Stimulated activated CD8-positive, alpha-beta memory T cell treated with anti-CD3 and anti-CD28 coated beads, Interleukin-7, amount 100 ng/mL, for 48 hours (primary cell): ENCODE measurements at places on chromosomes 12 and 14.

DNA sequence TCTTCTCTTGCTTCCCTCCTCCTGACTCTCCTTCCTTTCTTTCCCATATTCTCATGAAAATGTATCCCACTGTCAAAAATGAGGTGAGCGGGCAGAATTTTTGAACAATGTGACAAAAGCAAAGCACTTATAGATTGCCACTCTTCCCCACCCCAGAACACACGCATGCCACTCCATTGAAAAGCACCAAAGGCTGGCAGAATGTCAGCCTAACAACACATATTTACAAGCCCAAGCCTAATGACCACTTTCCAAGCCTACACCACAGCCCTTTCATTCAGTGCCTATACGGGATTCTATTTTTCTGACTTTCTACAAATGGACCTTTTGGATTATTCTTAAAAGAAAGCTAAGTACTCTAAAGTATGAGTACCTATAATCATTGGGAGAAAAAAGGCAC lies 62.9 kb upstream of the METAP2 start:
- no peak for DNase-seq

- no peak for DNase-seq
Measured at GRCh38 chr14:89138846-89139245, 278.2 kb downstream of the FOXN3 start.

- no peak for DNase-seq
Measured at GRCh38 chr14:36502558-36503508, 17.2 kb downstream of the NKX2-1 start.

DNA sequence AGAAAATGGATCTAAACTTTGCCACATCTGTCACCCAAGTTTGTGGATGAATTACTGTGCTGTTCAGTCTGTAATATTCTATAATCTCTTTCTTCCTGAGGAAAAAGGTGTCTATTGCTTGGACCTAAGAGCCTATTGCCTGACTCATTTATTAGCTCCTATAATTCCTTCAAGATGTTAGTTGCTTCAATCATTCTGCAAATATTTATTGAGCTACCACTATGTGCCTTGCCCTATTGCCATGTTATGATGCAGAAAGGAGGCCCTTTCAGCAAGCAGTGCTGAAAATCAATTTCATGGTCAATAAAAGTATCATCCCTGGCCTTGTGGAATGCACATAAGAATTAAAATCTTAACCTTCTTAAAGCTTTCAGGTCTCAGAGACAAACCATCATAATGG lies 113.6 kb downstream of the CCER1 start:
- DNase-seq: no peak

DNA sequence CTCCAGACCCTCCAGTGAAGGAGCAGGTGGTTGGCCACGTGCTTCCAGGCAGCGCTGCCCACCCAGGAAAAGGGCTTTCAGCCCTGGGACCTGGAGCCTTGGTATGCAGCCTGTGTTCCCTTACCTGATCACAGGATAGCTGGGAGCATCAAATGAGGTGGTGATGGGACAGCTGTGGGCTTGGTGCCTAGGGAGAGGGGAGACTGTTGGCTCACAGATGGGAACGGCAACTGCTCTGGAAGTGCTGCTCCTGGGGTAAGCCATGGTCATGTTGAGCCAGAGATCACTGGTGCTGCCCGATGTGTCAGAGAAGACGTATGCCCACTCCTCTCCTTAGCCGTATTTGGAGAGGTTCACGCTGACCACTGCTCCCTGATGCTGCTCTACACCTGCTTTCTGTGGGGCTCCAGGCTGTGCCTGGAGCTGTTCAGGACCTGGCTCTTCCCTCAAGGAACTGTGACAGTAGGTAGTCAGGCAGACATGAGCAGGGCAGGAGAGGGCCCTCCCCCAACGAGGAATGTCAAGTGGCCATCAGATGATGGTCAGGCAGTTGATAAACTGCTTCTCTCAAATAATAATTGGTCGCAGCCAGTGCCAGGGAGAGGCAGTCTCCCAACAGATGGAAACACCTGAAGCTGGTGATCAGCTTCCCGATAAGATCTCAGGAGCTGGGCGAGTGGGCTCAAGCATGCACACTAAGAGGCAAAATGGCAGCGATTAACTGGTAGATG lies 2.8 kb upstream of the CYP46A1 start:
- no peak for DNase-seq

DNA sequence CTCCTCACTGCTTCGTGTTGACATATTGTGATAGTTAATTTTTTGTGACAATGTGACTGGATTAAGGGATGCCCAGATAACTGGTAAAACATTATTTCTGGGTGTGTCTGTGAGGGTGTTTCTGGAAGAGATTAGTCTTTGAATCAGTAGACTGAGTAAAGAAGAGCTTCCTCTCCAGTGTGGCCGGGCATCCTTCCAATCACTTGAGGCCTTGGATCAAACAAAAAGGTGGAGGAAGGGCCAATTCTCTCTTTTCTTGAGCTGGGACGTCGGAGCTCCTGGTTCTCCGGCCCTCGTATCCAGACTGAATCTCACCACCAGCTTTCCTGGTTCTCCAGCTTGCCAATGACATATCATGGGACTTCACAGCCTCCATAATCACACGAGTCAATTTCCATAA lies 240.4 kb downstream of the CHST11 start:
- no peak for DNase-seq

GRCh38 chr12:38586789-38587188 lies 270.2 kb downstream of the ALG10B start:
- DNase-seq: no peak

DNA sequence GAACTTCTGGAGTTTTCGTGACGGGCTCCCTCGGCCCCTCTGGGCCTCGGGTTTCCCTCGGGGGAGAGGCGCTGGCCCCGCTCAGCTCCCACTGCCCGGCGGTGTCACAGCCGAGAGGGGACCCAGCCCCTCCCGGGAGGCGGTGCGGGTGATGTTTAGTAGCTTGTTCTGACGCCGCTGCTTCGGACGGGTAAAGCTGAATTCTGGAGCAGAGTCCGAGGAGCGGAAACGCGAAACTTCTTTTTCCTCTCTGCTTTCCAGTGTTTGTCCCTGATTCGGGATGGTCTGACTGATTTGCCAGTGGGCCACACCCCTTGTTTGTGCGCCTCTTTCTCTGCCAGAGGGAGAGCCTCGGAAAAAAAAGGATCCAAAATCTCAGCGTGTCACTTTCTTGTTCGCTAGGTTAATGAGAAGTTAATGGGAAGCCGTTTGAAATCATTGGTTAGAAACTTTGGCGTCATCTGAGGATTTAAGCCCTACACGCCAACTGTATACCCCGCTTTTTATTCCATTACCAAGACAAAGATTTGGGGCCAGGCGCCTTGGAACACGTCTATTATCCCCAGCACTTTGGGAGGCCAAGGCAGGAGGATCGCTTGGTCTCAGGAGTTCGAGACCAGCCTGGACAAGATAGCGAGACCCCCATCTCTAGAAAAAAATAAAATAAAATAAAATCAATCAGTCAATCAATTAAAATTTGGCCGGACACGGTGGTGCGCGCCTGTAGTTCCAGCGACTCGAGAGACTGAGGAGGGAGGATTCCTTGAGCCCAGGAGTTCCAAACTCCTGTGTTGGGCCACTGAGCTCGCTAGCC lies 756 bp downstream of the TULP3 start:
- no peak for DNase-seq

DNA sequence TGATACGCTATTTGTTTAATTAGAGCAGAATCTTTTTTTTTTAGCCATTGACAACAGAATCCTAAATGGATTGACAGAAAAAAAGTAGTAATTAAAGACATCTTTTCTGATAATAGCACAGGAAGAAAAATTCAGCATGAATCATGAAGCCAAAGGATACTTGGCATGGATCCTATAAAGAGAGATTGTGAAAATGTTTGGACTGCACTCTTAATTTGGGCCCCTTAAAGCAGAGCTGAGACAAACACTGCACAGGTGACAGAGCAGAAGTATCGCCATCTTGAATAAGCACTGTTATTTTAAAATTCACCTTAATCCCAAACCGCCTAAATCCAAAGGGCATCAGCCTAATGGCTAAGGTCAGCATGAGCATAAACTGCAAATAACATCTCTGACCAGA lies 48.8 kb upstream of the SEL1L start:
- no peak for DNase-seq

DNA sequence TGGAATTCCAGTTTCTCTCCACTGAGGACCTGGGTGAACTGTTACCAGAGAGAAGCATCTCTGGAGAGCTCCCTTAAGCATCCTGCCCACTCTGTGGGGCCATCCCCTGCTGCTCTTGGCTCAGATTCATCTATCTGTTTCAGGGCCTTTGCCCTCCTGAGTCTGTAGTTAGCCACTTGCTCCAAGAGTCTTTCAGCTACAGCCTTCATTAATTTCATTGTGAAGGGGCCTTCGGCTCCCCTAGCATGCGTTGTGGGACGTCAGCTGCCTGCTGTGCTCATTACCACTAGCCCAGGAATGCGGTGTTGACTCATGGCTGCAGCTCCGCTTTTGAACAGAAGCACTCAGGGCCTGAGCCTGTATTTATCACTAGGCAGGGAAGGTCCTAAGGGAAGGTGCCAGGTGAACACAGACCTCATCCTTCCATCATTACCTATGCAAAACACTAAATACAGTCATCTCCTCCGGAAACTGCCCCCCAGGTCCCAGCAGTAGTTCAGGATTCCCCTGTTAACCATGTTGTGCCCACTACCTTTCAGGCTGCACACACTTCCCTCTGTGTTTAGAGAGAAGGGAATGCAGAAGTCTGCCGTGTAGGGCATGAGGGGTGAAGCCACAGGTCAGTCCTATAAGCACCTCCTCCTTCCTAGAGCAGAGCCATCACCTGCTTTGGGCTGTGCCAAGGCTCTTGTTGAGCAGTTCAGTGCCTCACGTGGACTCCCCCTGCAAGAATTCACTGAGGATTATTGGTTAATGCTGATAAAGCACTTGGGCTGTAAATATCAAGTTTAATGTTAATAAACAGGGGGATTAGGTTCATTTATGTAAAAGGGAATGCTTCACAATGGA lies 191.4 kb downstream of the CACNA1C start:
- DNase-seq: no peak

GRCh38 chr12:46390304-46390703 lies 17.7 kb upstream of the SLC38A2 start:
- no peak for DNase-seq

- no peak for DNase-seq
Measured at GRCh38 chr12:10968765-10969456, 17.8 kb downstream of the TAS2R50 start.

- no peak for DNase-seq
Measured at GRCh38 chr14:54901380-54902142, 1.1 kb downstream of the GCH1 start.

- DNase-seq: no peak
Measured at GRCh38 chr14:77347751-77348150, 26.9 kb downstream of the GSTZ1 start.

DNA sequence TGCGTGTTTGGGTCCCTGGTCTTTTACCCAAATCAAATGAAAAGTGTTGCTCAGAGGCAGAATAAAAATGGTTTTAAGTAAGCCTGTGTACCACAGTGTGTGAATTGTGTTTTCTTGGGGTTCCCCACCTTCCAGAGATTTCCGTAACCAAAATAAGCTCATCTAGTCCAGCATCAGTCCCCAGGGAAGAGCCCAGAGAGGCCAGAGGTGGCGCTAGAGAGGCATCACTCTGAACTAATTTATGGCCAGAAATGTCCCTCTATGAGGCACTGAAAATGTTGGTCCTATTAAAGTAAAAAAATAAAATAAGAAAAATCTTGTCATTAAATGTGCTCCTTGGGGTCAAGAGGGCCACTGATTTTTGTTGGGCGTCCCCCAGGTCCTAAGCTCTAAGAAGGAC lies 24.9 kb upstream of the PRKAB1 start:
- DNase-seq: no peak

DNA sequence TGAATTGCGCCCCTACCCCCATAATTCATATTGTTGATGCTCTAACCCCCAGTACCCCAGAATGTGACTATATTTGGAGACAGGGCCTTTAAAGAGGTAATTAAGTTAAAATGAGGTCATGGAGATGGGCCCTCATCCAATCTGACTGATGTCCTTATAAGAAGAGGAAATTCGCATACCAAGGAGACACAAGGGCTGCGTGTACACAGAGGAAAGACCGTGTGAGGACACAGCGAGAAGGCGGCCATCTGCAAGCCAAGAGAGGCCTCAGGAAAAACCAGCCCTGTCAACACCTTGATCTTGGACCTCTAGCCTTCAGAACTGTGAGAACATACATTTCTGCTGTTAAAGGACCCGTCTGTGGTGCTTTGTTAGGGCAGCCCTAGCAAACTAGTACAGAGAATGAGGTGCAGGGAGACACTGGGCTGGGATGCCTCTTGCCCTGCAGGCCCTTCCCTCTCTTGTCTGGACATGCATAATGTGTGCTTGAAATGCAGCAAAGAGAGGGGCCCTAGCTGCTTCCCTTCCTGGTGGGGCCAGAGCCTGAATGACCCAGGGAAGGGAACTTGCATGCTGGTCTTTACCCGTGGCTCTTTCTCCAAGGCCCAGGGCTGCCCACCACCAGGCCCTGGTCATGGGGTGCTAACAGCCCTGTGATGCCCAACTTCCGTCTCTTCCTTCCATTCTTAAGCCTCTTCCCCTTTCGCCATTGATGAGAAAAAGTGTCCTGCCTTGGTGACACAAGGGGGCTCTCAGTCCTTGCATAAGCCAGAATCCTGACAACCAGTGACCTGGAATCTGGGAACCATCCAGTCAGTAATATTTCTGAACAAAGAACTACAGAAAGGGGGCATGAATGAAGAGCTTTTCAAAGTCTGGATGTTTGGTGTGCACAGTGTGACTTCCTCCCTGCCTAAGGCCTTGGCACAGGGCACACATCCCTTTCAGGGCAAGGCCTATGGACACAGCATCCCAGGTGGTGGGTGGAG lies 50.0 kb upstream of the GPATCH2L start:
- no peak for DNase-seq

DNA sequence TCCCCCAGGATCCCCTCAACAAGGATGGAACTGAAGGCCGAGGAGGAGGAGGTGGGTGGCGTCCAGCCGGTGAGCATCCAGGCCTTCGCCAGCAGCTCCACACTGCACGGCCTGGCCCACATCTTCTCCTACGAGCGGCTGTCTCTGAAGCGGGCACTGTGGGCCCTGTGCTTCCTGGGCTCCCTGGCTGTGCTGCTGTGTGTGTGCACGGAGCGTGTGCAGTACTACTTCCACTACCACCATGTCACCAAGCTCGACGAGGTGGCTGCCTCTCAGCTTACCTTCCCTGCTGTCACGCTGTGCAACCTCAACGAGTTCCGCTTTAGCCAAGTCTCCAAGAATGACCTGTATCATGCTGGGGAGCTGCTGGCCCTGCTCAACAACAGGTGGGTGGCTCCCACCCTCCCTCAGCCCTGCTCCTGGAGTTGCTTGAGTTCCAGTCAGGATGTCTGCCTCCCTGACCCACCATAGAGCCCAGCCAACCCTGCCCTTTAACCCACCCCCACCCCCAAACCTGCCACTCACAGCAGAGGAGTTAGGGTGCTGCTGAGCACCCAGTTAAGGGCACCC lies 1.4 kb downstream of the ASIC1 start:
- no peak for DNase-seq

- no peak for DNase-seq
Measured at GRCh38 chr14:87690076-87690613, 302.8 kb downstream of the GALC start.

GRCh38 chr12:26298785-26299621 lies 103.6 kb downstream of the SSPN start:
- DNase-seq: no peak
